ENCODE measurements at places on chromosomes 1 and 21. TPM values are rescaled to one million over a fixed set of nuclear protein-coding genes. Genes with fewer than 3 reads are reported as not detected.

The PLA2G2F gene
- polyA plus RNA-seq: 0.64 TPM

The TTLL10 gene
- 1.1 TPM for polyA plus RNA-seq

The RCC1 gene
- 34.6 TPM for polyA plus RNA-seq

The CYP4A22 gene
- polyA plus RNA-seq: 6.0 TPM

The PAQR6 gene
- 7.1 TPM for polyA plus RNA-seq

The NFASC gene
- 16.6 TPM for polyA plus RNA-seq

The KRTAP21-2 gene
- not detected for polyA plus RNA-seq

The TEX38 gene
- polyA plus RNA-seq: 0.17 TPM

The ADAM15 gene
- polyA plus RNA-seq: 58.0 TPM

The VCAM1 gene
- polyA plus RNA-seq: 31.4 TPM

The XPR1 gene
- 43.1 TPM for polyA plus RNA-seq

The MAP10 gene
- polyA plus RNA-seq: 7.0 TPM

The CD164L2 gene
- 0.21 TPM for polyA plus RNA-seq

The CFAP45 gene
- polyA plus RNA-seq: 4.7 TPM

The FNDC5 gene
- 52.3 TPM for polyA plus RNA-seq

- no peak for DNase-seq
Observed at GRCh38 chr1:1355416-1355815, 2.9 kb downstream of the MXRA8 start.

- DNase-seq: peak; percentile 65
Observed at GRCh38 chr1:205488074-205488723, 16.3 kb upstream of the CDK18 start.

DNA sequence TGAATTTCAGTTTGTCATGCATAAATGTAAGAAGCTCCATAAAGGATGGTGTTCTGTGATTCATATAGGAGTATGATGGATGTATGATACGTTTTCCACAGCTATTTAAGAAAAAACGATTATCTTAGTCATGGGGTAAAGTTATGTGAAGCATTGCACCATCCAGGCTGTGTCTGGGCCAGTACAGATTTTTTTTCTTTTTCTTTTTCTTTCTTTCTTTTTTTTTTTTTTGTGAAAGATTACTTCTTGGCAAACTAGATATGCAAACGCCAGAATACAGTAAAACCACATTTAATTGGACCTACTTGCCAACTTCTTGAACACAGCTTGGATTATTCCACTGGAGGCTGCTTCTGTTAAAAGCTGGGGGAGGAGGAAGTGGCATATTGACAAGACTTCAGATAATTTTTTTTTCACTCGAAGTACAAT lies 14.9 kb downstream of the ZBTB18 start:
- no peak for DNase-seq

GRCh38 chr1:182392050-182393028 lies 749 bp upstream of the GLUL start:
- no peak for DNase-seq

DNA sequence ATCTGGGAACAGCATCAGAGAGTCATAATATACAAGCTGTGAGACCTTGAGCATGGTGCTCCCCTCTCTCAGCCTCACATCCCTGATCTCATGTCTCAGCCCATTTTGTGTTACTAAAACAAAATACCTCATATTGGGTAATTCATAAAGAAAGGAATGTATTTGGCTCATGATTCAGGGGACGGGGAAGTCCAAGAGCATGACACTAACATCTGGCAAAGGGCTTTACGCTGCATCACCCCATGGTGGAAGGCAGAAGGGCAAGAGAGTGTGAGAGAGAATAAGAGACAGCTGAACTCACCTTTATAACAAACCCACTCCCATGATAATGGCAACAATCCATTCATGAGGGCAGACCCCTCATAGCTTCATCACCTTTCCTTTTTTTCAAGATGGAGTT lies 36.5 kb downstream of the RNASEL start:
- DNase-seq: no peak

DNA sequence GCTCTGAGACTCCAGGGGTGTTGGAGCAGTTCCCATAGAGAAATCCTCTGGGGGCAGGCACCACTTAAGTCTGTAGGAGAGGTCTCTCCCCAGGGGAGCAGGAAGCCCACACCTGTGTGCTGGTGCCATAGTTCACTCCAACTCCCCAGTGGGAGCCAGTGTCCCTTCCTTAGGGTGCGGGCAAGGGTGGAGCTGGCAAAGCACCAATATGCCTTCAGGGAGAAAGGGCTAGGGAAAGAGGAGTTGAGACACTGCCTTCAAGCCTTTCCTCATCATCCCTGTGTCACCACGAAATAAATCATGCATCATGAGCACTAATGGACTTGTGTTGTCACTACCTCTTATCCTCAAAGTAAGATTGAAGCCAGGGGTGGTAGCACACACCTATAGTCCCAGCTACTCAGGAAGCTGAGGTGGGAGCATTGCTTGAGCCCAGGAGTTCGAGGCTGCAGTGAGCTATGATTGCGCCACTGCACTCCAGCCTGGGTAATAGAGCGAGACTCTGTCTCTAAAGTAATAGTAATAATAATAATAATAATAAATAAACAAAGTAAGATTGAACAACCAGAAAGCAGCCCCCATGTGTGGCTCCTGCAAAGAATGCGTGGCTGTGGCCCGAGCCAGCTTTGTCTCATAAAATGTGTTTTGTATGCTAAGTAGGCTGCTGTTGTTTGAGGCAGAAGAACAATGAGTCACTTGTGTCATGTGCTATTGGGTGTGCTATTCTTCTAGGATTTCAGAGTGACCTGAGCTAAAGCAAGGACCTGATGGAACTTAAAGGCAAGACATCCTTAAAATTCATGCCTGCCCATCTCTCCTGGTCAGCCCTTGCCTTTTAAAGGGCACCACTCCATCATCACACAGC lies 6.7 kb upstream of the TIE1 start:
- no peak for DNase-seq

GRCh38 chr1:8137481-8138244 lies 111.6 kb upstream of the ERRFI1 start:
- peak; percentile 71 for DNase-seq

GRCh38 chr21:16605597-16605996 lies 875.8 kb downstream of the USP25 start:
- peak; percentile 51 for DNase-seq

GRCh38 chr1:20366463-20367115 lies 75.9 kb downstream of the VWA5B1 start:
- DNase-seq: no peak

- no peak for DNase-seq
Observed at GRCh38 chr1:235864931-235865525, 1.7 kb downstream of the LYST start.

- DNase-seq: no peak
Observed at GRCh38 chr1:224786533-224787250, 142.8 kb upstream of the DNAH14 start.

DNA sequence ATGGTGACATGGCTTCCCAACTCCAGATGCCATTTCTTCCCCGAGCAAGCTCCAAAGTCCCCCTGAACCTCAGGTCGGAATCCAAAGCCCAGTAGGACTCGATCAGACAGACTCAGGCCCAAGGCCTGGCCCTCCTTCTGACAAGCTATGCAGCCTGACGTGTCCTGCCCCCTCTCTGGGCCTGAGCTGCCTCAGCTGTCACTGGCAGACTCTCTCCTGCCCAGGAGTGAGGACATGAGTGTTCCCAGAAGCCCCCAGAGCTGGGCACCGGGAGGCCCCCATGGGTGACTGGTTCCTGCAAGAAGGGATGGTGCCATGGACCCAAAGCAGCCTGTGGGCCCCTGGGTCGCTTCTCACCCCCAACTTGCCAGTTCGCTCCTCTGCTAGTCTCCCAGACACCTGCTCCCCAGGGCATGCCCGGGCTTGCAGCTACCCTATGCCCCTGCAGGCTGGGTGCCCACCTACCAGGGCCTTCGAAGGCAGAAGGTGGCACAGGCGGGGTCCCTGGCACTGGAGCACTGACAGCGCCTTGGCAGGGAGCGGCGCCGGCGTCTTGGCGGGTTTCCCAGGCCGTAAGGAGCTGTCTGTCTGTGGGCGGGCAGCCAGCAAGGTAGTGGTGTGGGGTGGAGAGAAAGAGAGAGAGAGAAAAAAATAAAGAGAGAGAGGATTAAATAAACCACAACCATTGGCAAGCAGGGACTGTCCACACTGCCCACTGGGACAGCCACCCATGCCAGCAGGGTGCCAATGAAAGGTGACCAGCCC lies 2.3 kb downstream of the EDN2 start:
- DNase-seq: no peak

DNA sequence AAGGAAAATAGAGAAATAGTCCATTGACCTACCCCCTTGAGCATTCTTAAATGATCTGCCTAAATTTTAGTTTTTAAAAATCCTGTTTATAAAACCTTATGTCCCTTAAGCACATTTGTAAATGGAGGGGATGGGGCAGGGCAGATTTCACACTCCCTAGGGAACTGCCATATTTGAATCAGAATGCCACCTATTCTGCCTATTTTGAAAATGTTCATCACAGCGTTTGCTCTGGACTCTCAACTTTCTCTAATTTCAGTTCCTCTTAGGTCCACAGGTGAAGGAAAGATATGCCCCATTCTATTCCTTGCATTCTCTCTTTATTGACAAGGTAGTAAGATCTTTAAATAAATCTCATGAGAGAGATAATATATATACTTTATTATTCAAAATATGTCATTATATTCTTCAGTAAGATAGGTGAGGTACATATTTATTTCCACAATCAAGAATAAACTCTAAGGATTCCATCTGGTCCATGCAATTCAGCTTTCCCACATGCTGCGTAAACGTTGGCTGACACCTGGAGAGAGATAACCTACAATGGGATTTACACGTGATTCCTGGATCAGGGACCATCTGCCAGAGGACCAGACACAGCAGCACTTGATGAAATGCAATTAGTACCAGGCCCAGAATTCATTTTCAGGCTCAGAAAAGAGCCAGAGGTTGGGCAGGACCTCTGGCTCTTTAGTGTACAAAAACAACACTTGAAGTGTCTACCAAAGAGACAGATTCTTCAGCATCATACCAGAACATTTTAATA lies 1.2 kb upstream of the LPGAT1 start:
- DNase-seq: no peak

GRCh38 chr1:182093781-182094180 lies 32.3 kb upstream of the ZNF648 start:
- no peak for DNase-seq

DNA sequence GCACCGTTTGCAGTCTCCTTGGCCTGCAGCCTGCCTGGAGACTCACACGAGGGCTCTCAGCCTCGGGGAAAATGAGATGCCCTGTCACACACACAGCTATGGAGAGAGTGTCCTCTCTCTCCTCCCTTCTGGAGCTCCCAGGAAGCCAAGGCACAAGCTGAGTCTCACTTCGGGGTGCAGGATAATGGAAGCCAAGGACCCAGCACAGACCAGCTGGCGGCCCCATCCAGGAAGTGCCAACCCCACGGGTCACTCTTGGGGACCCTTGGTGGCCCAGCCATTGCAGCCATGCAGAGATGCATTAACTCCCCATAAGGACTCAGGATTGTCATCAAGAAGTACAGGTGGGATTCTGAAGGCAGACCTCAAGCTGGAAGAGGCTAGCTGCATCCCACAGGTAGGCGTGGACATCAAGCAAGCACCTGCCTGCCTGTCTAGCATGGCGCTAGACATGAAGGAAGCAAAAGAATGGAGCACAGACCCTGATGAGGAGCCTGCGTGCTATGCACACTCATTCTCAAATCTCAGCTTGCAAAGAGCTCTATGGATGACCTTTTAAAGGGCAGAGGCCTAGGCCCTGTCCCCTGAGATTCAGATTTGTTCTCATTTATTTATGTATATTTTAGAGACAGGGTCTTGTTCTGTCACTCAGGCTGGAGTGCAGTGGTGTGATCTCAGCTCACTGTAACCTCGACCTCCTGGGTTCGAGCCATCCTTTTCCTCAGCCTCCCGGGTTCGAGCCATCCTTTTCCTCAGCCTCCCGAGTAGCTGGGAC lies 49.9 kb downstream of the IRF2BP2 start:
- DNase-seq: no peak

GRCh38 chr1:42743317-42744147 lies 3.5 kb upstream of the CLDN19 start:
- DNase-seq: peak; percentile 34

- no peak for DNase-seq
Observed at GRCh38 chr1:193850745-193851144, 664.3 kb upstream of the B3GALT2 start.

- DNase-seq: no peak
Observed at GRCh38 chr1:234706931-234707330, 97.0 kb upstream of the IRF2BP2 start.

DNA sequence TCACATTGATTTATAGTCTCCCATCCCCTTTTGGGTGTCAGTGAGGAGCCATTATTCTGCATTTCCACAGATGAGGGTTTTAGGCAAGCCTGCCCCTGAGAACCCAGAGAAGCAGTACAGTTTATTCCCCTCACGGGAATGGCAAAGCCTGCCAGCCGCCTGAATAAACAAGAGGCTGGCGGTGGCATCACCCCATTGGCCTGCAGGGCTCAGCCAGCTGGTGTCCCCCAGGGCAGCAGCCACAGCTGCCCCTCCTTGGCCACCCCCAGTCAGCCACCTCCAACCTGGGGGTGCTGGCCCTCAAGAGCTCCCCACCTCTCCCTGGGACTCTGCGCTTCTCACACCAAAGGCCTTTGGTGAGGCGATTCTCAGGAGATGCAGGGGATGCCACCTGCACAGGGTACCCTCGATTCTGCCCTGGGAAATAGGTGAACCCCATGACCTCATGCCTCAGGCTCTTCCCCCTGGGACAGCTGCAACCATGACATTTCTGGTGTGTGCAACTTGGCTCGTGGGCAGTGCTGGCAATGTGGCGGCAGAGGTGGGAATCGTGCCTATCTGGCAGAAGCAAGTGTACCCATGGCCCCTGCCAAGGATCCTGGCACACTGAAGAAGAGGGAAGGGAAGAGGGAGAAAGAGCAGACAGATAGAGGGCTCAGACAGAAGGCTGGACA lies 14.0 kb downstream of the OLFML2B start:
- DNase-seq: no peak

Data from renal pelvis (tissue), 12 donors.